ENCODE measurements at places on chromosomes 5 and 9.

- H3K4me1 ChIP-seq: peaks cover 18% of the 10 kb centered on the region
- peak overlapping the region; percentile 26 for H3K4me3 ChIP-seq
- DNase-seq: no peak
- peak overlapping the region; percentile 65 for H3K27ac ChIP-seq
These were observed 3.5 kb upstream of the EXOSC2 start for GRCh38 chr9:130689937-130690700.

DNA sequence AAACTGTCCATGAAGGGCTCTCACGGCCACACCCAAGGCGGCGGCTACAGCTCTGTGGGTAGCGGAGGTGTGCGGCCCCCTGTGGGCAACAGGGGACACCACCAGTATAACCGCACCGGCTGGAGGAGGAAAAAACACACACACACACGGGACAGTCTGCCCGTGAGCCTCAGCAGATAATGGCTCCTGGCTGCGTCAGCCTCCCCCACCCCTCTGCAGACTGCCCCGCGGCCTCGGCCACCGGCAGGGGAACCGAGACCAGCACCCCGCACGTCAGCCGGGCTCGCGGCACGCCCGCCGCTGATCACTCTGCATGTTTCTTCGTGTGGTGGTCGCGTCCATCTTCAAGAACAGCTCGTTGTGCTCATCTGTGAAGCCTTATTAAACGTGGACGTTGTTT, 41.5 kb downstream of the TENT4A start:
- H3K36me3 ChIP-seq: peaks cover 89% of the 10 kb centered on the region
- H3K27ac ChIP-seq: no peak overlapping the region
- H3K4me3 ChIP-seq: no peak overlapping the region

DNA sequence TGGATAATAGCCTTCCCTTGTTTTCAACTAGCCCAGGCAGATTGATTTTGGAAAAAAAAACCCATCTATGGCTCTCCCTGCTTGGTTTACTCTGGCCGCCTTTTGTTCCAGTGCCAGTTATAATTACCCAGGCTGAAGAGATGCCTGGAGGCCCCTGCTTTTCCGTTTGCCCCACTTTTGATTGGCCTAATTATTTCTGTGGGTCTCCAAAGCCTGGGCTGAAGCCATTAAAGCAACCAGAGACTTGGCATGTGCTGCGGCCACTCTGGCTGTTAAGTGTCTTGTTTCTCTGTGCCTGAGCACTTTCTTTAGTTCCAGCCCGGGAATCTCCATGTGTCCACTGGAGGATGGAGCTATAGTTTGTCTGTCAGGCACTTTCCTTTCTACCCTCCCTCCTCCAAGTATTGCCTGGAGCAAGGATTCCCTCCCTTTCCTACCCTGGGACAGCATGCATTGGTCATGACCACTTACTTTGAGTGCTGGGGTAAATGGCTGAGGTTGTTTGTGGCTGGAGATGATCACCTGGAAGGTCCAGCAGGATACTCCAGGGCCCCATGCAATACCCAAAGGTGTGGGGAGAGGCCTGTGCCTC, 105.1 kb upstream of the CTSL start:
- no peak overlapping the region for H3K4me3 ChIP-seq
- no peak for DNase-seq
- no peaks in the 10 kb centered on the region for H3K36me3 ChIP-seq
- H3K27me3 ChIP-seq: no peaks in the 10 kb centered on the region
- H3K4me1 ChIP-seq: no peaks in the 10 kb centered on the region

DNA sequence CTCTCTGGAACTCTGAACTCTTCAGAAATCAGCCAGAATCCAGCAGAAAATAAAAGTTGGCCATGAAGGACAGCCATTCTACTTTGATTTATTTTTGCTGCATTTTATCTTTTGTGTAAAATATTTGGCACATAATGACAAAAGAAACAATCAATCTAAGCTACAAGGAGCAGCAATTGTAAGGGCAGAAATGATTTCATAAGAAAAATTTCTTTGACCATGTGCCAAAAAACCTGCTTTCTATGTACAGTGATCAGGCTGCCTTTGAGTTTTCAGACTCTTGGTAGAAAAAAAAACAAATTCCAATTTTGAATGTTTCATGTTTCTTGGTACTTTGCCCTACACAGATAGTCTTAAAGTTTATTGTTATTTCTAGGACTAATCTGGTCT, 69.8 kb upstream of the SLC1A3 start:
- no peaks in the 10 kb centered on the region for H3K4me1 ChIP-seq
- no peak overlapping the region for H3K4me3 ChIP-seq
- H3K36me3 ChIP-seq: no peaks in the 10 kb centered on the region
- no peaks in the 10 kb centered on the region for H3K27me3 ChIP-seq

DNA sequence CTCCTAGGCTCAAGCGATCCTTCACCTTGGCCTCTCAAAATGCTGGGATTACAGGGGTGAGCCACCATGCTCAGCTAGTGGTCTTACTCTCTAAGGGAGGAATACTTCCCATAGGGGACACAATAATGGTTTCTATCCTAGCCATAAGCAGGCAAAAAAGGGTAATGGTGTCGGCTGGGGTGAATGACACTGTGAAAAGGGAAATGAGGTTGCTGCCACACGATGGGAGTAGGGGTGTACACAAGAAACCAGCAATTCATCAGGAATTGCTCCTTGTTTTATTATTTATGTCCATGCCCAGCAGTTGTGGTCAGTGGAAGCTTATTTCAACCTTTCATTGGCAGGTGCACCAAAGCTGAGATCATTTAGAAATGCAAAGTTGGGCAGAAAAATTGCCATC, 70.3 kb upstream of the ZFR start:
- H3K36me3 ChIP-seq: no peaks in the 10 kb centered on the region
- H3K4me3 ChIP-seq: no peak overlapping the region
- no peak for DNase-seq
- H3K4me1 ChIP-seq: no peaks in the 10 kb centered on the region
- H3K27ac ChIP-seq: no peak overlapping the region
- H3K27me3 ChIP-seq: no peaks in the 10 kb centered on the region

DNA sequence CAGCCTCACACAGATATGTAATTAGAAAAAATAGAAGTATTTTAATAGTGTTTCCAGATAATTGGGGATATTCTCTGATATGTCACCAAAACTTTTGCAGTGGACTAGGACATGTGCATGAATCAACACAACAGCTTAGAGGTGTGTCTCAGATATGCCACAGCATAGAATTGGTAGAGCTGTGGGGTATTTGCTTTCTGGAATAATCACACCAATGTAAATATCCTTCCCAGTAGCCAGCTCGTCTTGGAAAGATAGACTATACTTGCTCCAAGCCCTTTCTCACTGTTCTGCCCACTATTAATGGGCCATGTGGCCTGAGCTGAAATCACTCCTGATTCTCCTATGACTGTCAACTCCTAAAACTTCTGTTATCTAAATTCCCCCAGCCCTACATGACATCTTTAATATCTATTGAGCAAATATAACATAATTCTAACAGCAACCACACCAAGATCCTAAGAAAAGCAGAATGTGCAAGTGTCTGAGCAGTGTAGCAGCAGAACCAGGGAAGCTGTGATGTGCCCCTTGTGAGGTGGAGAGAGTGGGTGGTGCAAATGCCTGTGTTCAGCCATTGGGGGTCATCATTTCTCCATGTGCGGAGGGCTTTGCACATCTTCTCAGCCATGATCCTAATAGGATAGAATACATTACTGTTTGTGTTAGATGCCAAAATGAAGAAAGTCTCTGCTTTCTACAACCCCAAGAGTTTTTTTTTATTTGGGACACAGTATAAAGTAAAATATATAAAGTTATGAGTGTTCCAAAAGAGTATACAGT, 65.0 kb downstream of the MELK start:
- H3K4me1 ChIP-seq: no peaks in the 10 kb centered on the region
- H3K4me3 ChIP-seq: no peak overlapping the region
- H3K27me3 ChIP-seq: no peaks in the 10 kb centered on the region
- H3K36me3 ChIP-seq: no peaks in the 10 kb centered on the region
- no peak overlapping the region for H3K27ac ChIP-seq
- no peak for DNase-seq

- no peaks in the 10 kb centered on the region for H3K36me3 ChIP-seq
- no peak overlapping the region for H3K27ac ChIP-seq
- no peaks in the 10 kb centered on the region for H3K4me1 ChIP-seq
- DNase-seq: no peak
These were observed 1647.4 kb upstream of the C9orf72 start for GRCh38 chr9:29220596-29221251.

GRCh38 chr5:115450741-115451140, 93.8 kb downstream of the FEM1C start:
- H3K4me3 ChIP-seq: no peak overlapping the region
- no peaks in the 10 kb centered on the region for H3K36me3 ChIP-seq
- H3K4me1 ChIP-seq: peaks cover 16% of the 10 kb centered on the region
- peak overlapping the region; percentile 52 for H3K27ac ChIP-seq
- no peaks in the 10 kb centered on the region for H3K27me3 ChIP-seq

- no peaks in the 10 kb centered on the region for H3K36me3 ChIP-seq
- H3K4me1 ChIP-seq: no peaks in the 10 kb centered on the region
- H3K27ac ChIP-seq: no peak overlapping the region
- no peaks in the 10 kb centered on the region for H3K27me3 ChIP-seq
- H3K4me3 ChIP-seq: no peak overlapping the region
These were observed 640.9 kb downstream of the SEMA5A start for GRCh38 chr5:8905021-8905420.

GRCh38 chr5:80152778-80153177, 103.1 kb downstream of the SERINC5 start:
- peaks cover 40% of the 10 kb centered on the region for H3K36me3 ChIP-seq
- DNase-seq: no peak
- H3K27ac ChIP-seq: no peak overlapping the region
- no peaks in the 10 kb centered on the region for H3K27me3 ChIP-seq
- H3K4me3 ChIP-seq: no peak overlapping the region

- DNase-seq: peak; percentile 90
- H3K36me3 ChIP-seq: no peaks in the 10 kb centered on the region
- H3K27ac ChIP-seq: no peak overlapping the region
- H3K4me1 ChIP-seq: peaks cover 6% of the 10 kb centered on the region
These were observed 9.1 kb upstream of the KIF12 start for GRCh38 chr9:114108016-114108833.

DNA sequence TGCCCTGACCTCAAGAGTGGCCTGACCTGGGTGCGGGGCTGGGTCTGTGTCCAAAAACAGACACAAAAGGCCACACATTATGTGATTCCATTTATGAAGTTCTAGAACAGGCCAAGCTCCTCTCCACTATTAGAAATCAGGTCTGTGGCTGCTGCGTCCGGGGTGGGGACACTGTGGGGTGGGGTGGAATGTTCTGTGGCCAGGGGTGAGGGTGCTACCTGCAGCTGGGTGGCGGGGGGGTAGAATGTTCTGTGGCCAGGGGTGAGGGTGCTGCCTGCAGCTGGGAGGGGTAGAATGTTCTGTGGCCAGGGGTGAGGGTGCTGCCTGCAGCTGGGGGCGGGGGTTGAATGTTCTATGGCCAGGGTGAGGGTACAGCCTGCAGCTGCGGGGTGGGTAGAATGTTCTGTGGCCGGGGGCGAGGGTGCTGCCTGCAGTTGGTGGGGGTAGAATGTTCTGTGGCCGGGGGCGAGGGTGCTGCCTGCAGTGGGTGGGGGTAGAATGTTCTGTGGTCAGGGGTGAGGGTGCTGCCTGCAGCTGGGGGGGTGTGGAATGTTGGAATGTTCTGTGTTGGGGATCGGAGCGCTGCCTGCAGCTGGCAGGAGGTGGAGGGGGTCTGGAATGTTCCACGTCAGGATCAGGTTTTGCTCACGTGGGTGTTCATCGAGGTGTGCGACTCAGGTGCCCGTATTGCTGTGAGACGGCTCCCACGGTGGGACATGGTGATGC, 8.3 kb downstream of the LCN12 start:
- DNase-seq: no peak
- H3K27me3 ChIP-seq: no peaks in the 10 kb centered on the region
- H3K4me3 ChIP-seq: no peak overlapping the region
- H3K36me3 ChIP-seq: no peaks in the 10 kb centered on the region

DNA sequence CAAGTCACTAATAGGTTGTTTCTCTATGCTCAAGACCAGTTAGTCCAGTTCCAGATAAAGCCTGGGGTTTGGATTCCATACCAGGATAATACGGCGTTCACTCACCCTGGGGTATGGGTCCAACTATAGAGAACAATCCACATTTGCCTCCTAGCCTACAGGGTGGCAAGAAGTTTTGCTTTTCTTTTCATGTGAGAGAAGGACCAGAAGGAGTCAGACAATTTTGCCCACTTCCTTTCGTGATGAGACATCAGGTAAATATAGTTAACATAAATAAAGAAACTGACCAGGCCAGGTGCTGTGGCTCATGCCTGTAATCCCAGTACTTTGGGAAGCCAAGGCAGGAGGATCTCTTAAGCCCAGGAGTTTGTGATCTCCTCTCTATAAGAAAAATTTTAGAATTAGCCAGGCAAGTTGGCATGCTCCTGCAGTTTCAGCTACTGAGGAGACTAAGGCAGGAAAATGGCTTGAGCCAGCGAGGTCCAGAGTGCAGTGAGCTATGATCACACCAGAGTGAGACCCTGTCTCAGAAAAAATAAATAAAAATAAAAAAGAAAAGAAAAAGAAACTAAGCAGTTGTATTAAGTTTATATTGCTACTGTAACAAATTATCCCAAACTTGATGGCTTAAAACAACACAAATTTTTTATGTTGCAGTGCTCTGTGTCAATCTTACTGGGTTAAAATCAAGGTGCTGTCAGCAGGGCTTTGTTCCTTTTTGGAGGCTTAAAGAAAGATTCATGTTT, 7.5 kb upstream of the REEP5 start:
- peaks cover 20% of the 10 kb centered on the region for H3K4me1 ChIP-seq
- no peaks in the 10 kb centered on the region for H3K27me3 ChIP-seq
- H3K27ac ChIP-seq: no peak overlapping the region
- DNase-seq: no peak
- H3K36me3 ChIP-seq: no peaks in the 10 kb centered on the region

- no peak for DNase-seq
- no peaks in the 10 kb centered on the region for H3K36me3 ChIP-seq
- no peaks in the 10 kb centered on the region for H3K4me1 ChIP-seq
- H3K27ac ChIP-seq: no peak overlapping the region
- no peak overlapping the region for H3K4me3 ChIP-seq
These were observed 490.5 kb upstream of the ZNF608 start for GRCh38 chr5:125236981-125237380.

GRCh38 chr5:65862384-65862783, 64.0 kb upstream of the ERBIN start:
- H3K4me3 ChIP-seq: no peak overlapping the region
- H3K36me3 ChIP-seq: no peaks in the 10 kb centered on the region
- DNase-seq: no peak
- H3K4me1 ChIP-seq: no peaks in the 10 kb centered on the region
- H3K27ac ChIP-seq: no peak overlapping the region
- H3K27me3 ChIP-seq: no peaks in the 10 kb centered on the region

DNA sequence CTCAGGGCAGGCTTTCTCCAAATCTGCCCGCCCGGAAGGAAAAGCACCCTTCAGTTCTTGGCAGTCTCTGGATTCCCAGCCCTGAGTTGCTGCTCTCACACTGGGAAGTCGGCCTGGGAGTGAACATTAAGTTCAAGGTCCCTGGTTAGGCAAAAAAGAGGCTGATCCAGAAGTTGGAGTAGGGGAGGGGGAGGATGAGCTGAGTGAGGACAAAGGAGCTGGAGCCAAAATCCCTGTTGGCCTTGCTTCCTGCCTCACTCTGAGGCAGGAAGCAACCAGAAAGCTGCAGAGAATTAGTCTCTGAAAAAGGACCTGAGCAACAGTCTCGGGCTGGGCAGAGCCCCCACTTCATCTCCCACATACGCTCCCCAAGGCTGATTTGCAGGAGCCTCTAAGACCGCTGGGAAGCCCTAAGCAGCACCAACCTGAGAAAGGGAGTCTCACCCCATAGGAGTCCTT, 15.0 kb upstream of the RPS14 start:
- no peaks in the 10 kb centered on the region for H3K36me3 ChIP-seq
- no peaks in the 10 kb centered on the region for H3K27me3 ChIP-seq
- no peaks in the 10 kb centered on the region for H3K4me1 ChIP-seq
- peak overlapping the region; percentile 26 for H3K27ac ChIP-seq
- DNase-seq: peak; percentile 72

- H3K27ac ChIP-seq: peak overlapping the region; percentile 66
- no peaks in the 10 kb centered on the region for H3K36me3 ChIP-seq
- no peak overlapping the region for H3K4me3 ChIP-seq
- no peak for DNase-seq
These were observed 23.0 kb downstream of the SPARC start for GRCh38 chr5:151663617-151664293.
